CD4-positive, alpha-beta T cell treated with Interleukin-17A for 4 hours (primary cell): ENCODE measurements at places on chromosomes 11 and 22.

- DNase-seq, result no peak
Measured at GRCh38 chr22:46012182-46012880, 35.4 kb upstream of the WNT7B start.

- DNase-seq, result no peak
Measured at GRCh38 chr11:4714300-4714699, 9.7 kb downstream of the MMP26 start.

GRCh38 chr11:121418625-121419114 is 33.4 kb upstream of the SORL1 start:
- peak; percentile 58 for DNase-seq

DNA sequence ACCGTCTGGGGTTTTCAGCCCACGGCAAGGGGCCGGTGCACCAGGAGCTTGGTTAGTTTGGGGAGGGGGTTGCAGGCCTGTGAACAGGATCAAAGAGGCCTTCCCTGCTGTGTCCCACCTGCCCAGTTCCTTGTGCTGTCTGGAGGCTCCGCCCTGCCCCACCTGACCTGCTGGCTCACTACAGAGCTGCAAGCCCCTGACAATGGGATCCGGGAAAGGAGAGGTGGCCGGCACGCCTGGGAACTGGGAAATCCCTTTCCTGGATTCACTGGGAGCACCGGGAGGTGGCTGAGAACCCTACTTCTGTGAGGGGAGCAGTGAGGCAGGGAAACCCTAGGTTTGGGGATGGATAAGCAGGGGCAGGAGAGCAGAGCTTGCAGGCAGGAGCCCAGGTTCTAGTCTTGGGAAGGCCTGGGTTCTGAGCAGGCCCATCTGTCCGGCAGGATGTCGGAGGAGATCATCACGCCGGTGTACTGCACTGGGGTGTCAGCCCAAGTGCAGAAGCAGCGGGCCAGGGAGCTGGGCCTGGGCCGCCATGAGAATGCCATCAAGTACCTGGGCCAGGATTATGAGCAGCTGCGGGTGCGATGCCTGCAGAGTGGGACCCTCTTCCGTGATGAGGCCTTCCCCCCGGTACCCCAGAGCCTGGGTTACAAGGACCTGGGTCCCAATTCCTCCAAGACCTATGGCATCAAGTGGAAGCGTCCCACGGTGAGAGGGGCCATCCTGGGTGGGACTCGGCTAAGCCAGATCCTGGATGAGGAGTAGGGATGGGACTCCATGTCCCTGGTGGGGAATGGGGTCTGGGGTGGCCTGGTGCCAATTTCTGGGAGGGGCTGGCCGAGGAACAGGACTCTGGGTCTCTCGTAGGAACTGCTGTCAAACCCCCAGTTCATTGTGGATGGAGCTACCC is 786 bp downstream of the CAPN1 start:
- DNase-seq, result no peak

- DNase-seq, result no peak
Measured at GRCh38 chr11:6258141-6258540, 1.5 kb upstream of the CCKBR start.

- DNase-seq, result peak; percentile 54
Measured at GRCh38 chr22:45240104-45240809, 437 bp downstream of the KIAA0930 start.

DNA sequence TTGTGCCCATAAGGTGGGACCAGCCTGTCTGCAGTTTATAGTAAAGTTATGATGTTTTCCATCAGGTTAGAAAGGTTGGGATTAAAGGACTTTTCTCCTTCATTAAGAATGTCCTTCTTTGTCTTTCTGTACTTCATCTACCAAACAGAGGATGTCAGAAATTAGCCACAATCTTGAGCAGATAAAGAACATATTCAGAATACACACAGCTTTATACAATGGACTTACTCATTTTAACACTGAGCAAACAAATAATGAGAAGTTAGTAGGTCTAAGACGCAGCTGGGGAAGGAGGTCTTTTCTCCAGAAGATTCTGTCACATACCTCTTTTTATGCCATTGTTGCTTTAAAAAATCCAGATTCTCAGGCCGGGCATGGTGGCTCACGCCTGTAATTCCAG is 57.0 kb upstream of the CYP2D6 start:
- DNase-seq, result no peak

DNA sequence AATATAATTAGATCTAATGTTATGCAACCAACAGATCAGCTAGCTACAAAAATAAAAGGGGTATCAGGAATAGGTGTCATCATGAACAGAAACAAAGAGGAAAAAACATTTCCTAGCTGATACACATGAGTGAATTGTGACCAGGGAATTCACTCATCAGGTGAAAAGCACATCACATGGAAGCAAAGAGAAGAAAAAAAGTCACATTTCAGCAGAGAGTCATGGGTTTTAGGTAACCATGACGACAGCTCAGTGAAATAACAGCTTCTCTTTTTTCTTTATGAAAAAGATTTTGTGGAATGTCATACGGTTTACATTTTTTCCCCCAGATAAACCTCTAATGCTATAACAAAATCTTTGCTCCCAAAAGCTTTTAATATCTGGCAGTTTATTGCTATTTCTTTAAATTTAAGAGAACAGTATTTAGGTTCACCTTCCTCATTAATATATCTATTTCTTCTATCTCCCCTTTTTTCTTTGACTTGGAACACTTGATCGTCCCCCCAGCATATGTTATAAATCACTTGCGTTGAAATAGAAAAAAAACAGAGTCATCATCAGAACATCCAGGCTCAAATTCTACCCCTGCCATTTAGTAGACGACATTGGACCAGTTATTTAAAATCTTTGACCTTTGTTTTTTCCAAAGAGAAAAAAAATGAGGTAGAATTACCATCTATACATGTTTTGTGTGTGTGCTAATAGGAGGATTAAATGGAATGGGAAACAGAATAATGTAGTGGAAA is 5.3 kb downstream of the TYR start:
- no peak for DNase-seq

DNA sequence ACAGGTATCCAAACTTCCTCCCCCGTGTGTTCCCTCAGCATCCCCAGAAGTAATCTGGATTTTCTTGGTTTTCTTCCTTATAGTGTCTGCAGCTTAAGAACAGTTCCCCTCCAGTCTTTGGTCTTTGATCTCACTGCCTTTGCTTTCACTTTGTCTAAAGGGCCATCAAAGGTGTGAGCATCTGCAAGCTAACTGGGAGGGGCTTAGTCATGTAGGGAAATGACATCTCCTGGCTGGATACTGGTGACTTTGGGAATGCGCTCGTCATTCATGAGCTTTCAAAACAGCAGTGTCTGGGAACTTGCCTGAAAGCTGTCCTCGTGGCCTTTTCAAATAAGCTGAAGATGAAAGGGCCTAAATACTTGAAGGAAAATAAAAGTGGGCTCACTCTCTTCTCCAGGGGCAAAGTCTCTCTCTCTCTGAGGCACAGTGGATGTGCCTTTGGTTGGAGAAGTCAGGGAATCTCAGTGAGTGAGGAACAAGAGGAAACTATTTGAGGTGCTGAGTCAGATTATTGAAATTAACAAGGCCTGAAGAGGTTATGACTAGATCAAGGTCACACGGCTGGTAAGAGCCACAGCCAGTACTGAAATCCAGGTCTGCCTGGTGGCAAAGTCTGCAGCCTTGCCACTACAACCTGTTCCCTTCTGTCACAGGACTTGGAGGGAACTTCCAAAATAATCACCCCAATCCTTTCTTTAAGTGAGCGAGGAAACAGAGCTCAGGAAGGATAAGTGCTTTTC is 45.6 kb upstream of the TENM4 start:
- no peak for DNase-seq

- no peak for DNase-seq
Measured at GRCh38 chr11:45885921-45886721, 670 bp downstream of the MAPK8IP1 start.

GRCh38 chr11:20881328-20882079 is 212.1 kb downstream of the NELL1 start:
- no peak for DNase-seq

DNA sequence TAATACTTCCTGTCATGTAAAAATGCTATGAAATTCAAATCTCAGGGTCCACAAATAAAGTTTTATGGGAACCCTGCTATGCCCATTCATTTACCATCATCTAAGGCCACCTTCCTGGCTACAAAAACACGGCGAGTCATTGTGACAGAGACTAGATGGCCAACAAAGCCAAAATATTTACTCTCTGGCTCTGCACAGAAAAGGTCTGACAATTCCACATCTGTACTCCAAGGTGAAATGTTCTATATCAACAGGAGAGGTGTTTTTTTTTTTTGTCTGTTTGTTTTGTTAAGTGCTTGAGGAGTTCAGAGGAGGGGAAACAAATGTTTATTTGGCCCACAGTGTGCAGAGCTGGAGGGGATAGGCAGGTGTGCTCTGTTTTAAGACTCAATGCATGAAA is 18.6 kb upstream of the TMA7B start:
- DNase-seq, result no peak

- no peak for DNase-seq
Measured at GRCh38 chr11:21986361-21986760, 206.5 kb upstream of the ANO5 start.

GRCh38 chr22:20904008-20904979 is 12.9 kb upstream of the CRKL start:
- no peak for DNase-seq

DNA sequence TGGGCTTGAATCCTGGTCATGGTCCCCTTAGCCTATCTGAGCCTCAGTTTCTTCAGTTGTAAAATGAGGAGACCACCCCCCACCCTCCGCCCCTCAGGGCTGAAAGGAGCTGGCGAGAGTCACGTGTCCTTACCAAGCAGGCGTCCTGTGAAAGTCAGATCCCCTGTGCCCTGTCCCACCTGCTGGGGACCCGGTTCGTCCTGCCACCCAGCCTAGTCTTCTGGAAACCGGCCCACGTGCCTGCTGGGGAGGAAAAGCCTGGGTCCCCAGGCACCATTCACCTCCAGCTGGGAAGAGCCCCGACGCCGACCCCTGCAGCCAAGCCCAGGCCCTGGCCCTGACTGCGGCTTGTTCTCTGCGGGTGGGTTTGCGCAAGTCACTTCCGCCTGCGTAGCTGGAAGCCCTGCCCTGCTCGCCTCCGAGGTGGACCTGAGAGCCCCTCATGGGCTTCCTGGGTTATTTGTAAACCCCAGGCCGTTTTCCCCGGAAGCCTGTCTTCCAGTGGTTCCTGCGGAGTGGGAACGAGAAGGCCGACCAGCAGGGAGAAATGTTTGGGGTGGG is 679 bp upstream of the SSH3 start:
- no peak for DNase-seq

GRCh38 chr11:26626346-26626745 is 54.3 kb upstream of the MUC15 start:
- no peak for DNase-seq

DNA sequence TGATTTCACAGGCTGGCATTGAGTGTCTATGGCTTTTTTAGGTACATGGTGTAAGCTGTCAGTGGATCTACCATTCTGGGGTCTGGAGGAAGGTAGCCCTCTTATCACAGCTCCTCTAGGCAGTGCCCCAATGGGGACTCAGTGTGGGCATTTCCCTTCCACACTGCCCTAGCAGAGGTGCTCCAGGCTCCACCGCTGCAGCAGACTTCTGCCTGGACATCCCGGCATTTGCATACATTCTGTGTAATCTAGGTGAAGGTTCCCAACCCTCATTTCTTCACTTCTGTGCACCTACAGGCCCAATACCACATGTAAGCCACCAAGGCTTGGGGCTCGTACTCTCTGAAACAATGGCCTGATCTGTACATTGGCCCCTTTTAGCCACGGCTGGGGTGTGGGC is 78.3 kb downstream of the RNF169 start:
- DNase-seq, result no peak

- DNase-seq, result no peak
Measured at GRCh38 chr11:12186701-12187100, 76.3 kb downstream of the MICAL2 start.

DNA sequence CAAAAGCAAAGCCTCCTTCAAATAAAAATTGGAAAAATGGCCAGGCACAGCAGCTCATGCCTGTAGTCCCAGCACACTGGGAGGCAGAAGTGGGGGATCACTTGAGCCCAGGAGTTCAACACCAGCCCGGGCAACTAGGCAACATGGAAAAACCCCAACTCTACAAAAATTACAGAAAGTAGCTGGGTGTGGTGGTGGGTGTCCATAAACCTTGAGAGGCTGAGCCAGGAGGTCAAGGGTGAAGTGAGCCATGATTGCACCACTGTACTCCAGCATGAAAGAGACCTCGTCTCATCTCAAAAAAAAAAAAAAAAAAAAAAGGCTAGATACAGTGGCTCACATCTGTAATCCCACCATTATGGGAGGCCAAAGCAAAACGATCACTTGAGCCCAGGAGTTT is 22.3 kb downstream of the DDX6 start:
- DNase-seq, result no peak

DNA sequence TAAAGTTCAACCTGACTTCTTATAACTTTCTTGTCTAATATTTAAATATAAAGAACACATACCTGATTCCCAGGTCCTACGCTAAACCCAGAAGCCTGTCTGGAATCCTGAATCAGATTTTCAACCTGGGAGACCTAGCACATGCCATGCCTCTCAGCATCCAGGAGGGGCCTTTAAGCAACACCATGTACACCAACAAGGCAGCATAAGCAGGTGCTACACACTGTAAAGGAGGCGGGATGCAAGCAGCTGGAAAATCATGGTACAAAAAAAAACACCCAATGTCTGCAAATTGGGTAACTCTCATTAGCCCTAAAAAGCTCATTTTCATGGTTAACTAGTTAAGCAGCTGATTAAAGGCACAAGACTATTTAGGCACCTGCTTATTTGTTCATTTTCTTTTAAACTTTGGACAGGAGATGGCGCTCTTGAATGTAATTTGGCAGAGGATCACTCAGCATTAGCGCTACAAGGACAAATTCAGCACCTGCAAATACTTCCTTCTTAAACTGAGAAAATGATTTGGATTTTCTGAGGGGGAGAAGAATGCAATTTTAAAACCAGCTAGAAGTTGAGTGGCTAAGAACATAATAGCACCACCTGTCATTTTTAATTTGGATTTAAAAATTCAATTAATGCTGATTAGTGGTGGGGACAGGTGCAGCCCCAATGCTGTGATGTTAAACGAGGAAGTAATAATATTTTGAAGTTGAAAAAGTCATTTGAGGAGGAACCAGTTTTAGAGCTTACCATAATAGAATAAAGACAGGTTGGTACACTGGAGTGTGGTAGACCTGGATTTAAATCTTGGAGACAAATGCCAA is 104.0 kb downstream of the FAR1 start:
- peak; percentile 45 for DNase-seq

DNA sequence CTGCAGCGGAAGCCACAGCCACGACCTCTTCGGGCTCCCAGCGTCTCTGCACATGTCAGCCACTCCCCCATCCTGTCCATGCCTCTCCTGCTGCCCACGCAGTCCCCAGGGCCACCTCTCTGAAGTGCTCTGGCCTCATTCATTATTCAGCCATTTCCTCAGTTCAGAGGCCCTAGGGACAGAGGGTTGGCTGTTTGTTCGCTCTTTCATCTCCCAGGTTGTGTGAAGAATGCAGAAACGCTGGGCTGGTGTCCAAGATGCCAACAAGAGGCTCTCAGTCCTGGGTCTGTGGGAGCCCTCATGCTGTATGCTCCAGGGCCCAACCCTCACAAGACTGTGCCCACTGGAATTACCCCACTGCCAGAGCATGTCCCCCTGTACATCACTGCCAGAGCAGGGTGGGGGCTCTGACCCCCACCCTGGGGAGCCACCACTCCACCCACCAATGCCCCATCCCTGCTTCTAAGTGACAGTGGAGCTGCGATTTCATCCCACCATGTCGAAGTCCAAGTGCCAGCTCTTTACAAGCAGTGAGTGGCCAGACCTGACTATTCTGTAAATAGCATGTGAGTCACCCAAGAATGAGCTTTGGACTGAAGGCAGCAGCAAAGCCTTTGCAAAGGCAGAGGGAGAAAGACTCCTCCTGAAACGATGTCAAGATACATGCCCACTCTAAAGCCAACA is 209.6 kb downstream of the BUD13 start:
- no peak for DNase-seq
